ENCODE measurements at places on chromosomes 11 and 22.

DNA sequence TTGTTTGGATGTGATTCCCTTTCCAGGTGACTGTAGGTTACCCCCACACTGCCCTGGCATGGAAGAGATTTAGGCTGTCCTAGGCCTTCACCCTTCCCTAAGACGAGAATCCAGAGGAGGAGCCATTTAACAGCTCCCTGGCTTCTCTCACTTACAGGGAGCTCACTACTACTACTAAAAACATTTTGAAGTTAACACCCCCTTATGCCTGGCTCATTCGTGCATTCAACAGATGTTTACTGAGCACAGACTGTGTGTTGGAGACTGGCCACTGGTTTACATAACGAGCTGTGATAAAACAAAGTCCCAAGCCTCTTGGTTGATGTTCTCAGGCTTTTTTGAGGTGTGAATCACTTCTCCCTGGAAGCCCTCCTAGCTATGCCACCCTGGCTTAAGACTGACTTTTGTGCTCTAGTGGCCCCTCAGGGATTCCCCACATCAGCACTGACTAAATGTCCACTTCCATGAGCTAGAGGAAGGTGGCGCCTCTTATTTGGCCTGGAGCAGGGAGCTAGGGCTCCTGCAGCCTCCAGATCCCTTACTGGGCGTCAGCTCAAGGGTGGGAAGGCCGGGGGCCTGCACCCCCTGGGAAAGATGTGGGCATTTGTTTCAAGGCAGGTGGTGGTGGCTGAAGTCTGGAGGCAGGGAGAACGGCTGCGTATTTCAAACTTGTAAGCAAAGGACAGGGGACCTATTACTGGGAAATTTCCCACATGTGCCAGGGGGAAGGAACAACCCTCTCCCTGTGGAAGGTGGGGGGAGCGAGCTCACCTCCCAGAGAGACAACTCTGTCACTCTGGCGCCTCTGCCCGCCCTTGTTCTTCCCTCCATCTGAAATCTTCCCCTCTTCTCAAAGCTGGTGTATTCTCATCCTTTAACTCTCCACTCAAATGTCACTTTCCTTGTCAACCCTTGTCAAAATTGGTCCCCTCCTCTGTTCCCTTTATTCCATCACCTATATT is 19.4 kb upstream of the MALAT1 start:
- peak; percentile 75 for DNase-seq

GRCh38 chr11:88886796-88887195 is 179.0 kb downstream of the GRM5 start:
- DNase-seq, result no peak

DNA sequence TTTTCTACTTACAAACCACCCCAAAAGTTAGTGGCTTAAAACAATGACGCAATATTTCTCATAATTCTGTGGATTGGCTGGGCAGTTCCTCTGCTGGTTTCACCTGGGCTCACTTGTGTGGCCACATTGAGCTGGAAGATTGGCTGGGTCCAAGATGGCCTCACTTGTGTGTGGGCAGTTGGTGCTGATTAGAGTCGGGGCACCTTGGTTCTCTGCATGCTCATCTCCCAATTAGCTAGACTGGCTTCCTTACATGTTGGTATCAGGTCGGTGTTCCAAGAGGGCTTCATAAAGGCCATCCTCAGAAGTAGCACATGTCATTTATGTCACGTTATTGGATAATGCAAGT is 12.5 kb downstream of the MAML2 start:
- no peak for DNase-seq

- no peak for DNase-seq
Observed at GRCh38 chr22:40328546-40329456, 17.5 kb upstream of the ADSL start.

- DNase-seq, result no peak
Observed at GRCh38 chr11:30381879-30382278, 59.0 kb downstream of the ARL14EP start.

GRCh38 chr22:36369922-36370791 is 17.6 kb downstream of the MYH9 start:
- no peak for DNase-seq

- DNase-seq, result no peak
Observed at GRCh38 chr11:66287211-66287888, 1.6 kb downstream of the YIF1A start.

- no peak for DNase-seq
Observed at GRCh38 chr11:110513259-110513801, 83.6 kb downstream of the FDX1 start.

DNA sequence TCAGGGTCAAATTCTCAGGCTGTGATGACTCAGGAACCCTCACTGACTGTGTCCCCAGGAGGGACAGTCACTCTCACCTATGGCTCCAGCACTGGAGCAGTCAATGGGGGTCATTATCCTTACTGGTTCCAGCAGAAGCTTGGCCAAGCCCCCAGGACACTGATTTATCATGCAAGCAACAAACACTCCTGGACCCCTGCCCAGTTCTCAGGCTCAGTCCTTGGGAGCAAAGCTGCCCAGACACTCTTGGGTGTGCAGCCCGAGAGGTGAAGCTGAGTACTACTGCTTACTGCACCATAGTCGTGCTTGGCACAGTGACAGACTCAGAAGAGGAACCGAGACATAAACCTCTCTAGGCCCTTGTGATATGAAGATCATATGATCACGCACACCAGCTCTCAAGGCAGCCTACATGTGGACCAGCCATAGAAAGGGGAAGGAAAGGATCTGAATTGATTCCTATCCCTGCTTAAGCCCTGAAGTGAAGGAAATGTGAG is 58.2 kb downstream of the ZNF280B start:
- no peak for DNase-seq

DNA sequence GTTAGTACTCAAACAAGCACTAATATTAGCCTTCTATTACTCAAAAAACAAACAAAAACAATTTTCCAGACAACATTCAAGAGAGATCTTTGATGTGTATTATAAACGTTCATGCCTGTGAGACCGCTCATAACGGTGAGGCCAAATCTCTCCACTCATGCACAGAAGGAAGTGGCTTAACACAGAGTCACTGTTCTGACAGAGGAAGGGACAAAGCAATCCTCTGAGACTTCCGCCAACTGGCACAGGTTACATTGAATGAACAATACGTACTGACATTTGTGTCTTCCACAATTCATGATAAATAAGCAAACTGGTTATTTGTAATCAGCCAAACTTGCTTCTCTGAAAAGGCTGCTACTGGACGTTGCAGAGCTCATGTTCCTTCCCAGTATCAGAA is 30.5 kb downstream of the CHKA start:
- no peak for DNase-seq

GRCh38 chr11:32309530-32310213 is 125.7 kb downstream of the WT1 start:
- peak; percentile 58 for DNase-seq

DNA sequence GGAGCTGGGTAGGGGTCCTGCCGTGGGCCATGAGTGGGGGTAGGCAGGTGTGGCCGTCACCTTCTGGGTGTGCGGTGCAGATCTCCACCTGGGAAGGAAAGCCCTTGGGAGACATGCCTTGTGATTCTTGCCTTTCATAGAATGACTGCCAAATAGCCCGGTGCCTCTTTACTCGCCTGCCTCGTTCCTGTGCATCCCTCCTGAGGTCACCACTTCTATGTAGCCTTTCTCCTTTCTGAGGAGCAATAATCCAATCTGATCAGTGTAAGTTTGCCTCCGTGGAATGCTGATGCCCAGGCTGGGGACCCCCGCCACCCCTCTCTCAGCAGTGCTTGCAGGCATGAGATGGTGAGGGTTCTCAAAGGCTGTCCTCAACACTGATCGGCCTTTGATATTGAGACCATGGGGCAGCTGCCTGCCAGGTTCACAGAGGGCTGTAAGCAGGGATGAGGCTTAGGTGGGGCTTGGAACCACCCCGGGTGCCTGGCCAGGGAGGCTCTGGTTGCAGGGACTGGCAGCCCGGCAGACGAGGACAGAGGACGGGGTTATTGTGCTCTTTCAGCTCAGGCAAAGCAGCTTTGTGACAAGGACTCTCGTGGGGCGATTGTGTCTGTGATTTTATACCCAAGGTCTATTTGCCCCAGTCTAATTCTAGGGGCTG is 86.1 kb upstream of the WNT7B start:
- no peak for DNase-seq

DNA sequence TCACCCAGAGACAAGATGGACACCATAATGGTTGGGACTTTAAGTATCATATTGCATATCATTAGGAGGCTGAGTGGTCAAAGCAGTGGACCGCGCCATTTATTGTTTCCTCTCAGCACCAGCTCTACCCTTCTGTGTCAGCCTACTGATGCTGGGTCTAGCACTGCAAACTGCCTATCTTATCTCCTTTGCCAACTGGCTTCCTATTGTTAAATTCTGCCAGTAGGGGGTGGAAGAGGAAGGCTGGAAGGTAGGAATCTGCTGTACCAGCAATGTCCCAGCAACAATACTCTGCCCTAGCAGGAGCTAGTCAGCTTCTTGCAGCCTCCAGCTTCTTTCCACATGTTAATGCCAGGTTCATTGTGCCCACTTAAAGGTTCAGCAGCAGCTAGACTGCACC is 367.1 kb upstream of the PDGFD start:
- no peak for DNase-seq

DNA sequence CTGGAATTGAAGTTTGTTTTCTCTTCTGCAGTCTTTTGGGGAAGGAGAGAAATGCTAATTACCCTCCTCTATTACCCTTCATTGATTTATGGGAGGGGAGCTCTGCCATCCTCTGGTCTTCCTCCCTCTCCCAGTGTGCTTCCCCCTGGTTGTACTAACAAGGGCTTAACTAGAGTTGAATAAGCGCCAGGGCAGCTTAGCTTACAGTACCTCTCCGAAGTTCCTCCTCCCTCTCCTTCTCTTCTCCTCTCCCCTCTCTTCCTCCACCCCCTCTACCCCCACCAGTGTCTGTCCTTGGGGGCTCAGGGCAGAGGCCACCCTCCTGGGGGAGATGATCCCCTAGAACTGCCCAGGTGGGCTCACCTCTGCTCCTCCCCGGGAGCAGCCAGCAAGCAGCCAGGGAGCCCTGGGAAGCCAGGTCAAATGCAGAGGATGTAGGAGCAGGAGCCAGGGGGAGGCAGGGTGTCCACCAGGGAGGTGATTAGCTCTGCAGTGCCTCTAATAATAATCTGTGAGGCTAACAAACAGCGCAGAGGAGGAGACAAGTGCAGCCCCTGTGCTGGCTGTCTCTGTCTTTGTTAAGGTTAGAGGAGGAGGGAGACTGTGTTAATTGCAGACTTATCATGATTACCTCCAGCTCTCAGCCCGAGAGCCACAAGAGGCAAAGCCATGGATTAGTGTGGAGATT is 191.6 kb upstream of the CADM1 start:
- DNase-seq, result no peak

- DNase-seq, result no peak
Observed at GRCh38 chr11:75311858-75312288, 39.6 kb downstream of the ARRB1 start.
